ENCODE measurements at places on chromosomes 2 and 18.

DNA sequence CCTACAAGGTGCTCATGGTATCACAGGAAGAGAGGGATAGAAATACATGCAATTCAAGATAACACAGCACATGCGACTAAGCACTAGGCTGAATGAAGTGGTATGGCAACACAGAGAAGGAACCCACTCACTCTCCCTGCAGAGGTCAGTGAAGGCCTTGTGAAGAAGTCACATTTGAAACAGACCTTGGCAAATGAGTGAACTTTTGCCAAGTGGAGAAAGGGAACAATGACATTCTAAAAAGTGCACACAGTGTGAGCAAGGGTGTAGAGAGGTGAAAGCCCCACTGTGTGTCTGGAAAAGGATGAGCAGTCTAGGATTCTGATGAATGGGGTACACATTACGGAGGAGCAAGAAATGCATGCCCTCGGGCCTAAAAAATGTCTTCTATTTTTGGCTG, 23.3 kb downstream of the KLF7 start:
- DNase-seq: peak; percentile 44

DNA sequence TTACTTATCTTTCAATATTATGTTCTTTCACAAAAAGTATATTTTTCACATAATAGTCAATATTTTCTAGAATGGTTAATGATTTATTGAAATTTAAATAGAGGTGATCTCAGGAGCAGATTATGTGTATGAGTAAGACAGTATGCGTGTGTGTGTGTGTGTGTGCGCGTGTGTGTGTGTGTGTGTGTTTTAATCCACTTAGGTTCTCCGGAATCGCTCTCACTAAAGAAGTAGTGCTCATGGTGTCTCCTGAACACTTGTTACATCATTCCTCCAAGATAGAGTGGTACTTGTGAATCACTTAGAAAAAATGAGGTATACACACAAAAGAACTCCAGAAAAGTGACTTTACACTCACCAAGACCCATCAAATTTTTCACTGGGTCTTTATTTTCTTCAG, 91.0 kb upstream of the KCNH7 start:
- no peak for DNase-seq

DNA sequence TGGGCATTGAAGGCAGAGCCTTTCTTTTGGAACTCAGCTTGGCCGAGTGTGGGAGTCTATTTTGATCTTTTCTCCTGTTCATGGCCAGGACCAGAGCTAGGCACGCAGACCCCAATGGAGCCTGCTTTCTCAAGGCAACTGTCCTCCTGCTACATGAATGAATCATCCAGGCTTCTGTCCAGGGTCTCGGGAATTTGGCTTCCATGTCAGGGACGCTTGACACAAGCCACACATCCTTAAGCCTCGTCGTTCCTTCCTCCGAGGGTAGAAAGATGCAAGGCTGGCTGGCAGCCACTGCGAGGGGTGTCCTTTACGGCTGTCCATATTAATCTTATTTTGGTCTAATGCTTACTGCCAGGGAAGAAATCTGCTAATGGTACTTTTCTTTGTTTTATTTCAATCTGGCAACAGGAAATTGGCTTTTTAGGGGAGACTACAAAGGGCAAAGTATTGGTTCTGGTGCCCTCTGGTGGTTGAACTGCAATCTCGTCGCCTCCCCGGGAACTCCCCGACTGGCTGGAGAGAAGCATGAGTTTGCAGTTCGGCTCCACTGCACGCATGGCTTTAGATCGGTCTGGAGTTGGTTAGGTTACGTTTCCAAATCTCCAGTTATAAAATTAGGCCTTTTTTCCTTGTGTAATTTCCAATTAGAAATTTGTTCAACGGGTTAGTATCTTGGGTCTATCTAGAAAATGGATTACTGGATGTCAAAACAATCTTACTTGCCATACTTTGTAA, 135.2 kb downstream of the ALPK2 start:
- DNase-seq: peak; percentile 87

GRCh38 chr2:121721926-121722325, 14.7 kb downstream of the NIFK start:
- DNase-seq: peak; percentile 83

- no peak for DNase-seq
Observed at GRCh38 chr2:80112790-80113189, 191.8 kb downstream of the LRRTM1 start.

- DNase-seq: peak; percentile 29
Observed at GRCh38 chr2:58633613-58634365, 392.7 kb upstream of the FANCL start.

GRCh38 chr2:226835420-226835795, 446 bp upstream of the RHBDD1 start:
- DNase-seq: no peak

All from fibroblast of pulmonary artery (primary cell).